ENCODE measurements at places on chromosomes 1 and 21.

DNA sequence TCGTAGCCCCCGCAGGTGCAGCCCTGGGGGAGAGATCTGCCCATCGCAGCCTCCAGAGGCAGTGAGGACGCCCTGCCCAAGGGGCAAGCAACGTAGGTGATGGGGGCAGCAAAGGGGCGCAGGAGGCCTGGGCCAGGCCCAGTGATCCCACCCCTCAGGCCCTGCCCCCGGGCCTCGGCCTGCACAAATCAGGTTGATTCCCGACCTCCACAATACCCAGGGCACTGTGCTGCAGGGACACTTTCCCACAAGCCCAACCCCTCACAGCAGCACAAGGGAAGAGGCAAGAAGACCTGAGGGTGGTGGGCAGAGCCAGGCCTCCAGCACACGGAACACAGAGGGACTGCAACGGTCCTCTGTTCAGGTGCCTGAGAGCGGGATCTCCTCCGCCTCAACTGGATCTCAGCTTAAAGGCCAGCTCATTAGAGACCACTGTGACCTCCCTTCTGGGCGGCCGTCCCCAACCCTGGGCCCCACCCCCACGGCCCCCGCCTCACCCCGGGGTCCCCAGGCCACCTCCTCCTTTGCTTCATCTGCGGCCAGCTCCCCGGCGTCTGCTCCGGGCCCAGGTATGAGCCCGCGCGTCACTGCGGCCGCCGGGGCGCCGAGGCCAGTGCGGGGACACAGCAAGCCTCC, 812 bp upstream of the ARF1 start:
- no peak for DNase-seq

DNA sequence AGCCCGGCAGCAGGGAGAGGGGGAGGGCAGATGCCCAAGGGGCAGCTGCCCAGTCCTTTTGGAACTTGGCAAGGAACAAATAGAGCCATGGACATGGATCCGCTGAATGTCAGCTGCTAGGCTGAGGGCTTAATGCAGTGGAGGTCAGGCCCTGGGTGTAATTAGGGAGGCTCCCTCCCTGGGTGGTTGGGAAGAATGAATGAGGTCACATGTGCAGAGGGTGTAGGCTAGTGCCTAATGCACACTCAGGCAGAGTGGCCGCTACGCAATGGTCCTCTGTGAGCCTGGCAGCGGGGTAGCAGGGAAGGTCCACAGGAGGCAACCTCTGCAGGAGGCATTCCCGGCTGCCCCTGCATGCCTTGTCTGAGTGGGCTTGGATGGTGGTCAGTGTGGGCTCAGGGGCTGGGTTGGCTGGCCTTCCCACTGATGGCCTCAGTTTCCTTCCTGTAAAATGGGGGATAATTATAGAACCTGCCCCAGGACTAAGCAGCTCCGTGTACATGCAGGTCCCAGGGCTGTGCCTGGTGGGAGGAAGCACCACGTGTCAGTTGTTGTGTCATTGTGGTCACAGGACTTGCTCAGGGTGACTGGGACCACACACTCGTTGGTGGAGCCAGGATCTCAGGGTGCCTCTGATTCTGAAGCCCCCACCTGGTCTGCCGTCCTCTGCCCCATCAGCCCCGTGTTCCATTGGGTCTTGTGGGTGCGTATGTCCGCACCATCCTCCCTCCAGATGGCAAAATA, 81.6 kb upstream of the ACTL8 start:
- DNase-seq: no peak

GRCh38 chr1:226476066-226476465, 68.2 kb upstream of the PARP1 start:
- no peak for DNase-seq

- DNase-seq: no peak
These were observed 1.0 kb downstream of the ZNF687 start for GRCh38 chr1:151282883-151283725.

GRCh38 chr1:233907151-233907550, 2.7 kb downstream of the SLC35F3 start:
- no peak for DNase-seq

GRCh38 chr1:68229650-68230483, 2.5 kb downstream of the WLS start:
- DNase-seq: no peak

GRCh38 chr1:199956005-199956404, 71.5 kb upstream of the NR5A2 start:
- DNase-seq: no peak

- DNase-seq: no peak
These were observed 496.9 kb upstream of the CAMK1G start for GRCh38 chr1:209086486-209087192.

DNA sequence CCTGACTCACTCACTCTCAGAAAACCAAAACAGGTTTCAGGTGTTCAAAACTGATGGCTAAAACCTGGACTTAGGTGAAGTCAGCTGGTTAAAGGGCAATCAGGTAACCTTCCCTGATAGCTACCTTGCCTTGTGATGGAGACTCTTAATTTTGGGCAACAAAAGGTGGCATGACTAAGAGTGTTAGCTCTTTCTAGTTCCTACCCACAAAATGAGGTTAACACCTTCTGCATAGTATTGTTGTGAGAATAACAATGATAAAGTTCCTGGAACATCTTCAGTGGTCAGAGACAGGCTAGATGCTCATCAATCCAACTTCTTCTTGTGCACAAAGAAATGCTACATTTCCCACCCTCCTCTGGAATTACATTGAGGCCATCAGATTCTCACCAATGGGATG, 214.8 kb downstream of the ZNF648 start:
- DNase-seq: no peak

GRCh38 chr1:86848654-86849053, 65.3 kb downstream of the SELENOF start:
- no peak for DNase-seq

DNA sequence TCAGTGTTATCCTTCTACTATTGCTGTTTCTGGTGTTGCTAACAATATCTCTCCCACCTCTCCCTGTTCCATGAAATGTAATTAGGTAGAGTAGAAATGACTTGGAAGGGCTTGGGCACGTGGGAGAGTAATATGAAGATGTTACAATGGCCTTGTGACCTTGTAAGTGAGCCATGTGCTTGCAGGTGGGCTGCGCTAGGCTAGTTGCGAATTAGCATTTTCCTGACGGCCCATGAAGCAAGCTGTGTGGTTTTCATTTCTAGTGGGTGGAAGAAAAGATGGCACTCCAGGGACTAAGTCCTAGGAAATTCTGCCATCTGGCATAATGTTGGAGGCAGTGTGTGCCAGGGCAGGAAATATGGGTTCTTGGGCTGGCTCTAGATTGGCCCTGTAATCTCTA, 7.8 kb upstream of the DDX20 start:
- no peak for DNase-seq

DNA sequence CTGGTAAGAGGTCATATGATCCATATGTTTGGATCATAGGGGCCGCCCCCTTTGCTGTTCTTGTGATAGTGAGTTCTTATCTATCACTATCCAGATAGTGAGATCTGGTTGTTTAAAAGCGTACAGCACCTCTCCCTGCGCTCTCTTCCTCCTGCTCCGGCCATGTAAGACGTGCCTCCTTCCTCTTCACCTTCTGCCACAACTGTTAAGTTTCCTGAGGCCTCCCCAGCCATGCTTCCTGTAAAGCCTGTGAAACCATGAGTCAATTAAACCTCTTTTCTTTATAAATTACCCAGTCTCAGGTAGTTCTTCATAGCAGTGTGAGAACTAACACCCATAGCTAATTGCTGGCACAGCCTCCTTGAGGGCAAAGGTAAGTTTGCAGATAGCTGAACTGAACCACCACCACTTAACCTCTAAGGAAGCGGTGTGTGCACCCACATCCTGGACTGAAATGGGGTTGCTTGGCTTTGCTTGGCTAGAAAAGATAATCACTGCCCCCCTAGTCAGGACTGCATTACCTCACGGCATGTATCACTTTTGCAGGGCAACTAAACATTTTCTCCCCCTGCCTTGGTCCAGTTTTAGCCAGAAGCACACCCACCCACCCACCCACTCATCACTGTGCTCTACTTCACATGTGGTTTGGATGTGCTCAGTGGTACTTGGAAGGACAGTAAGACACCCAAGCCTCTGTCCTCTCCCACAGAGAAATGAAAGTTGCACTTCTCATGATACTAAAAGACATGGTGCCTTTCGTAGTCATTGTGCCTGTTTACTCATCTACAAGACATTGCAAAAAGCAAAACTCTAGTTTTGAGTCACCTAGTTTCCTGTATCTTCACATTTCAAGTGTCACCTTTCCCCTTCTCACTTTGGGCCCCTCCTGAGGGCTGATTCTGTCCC, 23.1 kb upstream of the PTAFR start:
- no peak for DNase-seq

- no peak for DNase-seq
These were observed 43.4 kb downstream of the TARBP1 start for GRCh38 chr1:234435620-234436019.

DNA sequence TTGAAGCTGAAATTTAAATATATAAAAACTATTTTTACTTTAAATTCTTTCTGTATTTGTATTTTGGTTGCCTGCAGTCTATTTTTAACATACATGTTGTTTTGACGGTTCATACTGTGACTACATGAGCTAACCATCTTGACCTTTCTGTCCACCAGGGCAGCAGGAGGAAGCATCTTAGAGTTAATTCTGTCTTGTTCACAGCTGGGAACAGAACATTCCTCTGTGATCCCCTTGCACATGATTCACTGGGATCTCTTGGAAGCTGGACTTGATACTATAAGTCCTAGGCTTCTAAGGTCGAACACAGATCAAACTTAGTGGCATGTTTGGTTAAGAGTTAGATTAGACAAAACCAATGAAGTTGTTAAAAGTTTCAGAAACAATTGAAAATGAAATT, 99.7 kb downstream of the NFIA start:
- DNase-seq: no peak

DNA sequence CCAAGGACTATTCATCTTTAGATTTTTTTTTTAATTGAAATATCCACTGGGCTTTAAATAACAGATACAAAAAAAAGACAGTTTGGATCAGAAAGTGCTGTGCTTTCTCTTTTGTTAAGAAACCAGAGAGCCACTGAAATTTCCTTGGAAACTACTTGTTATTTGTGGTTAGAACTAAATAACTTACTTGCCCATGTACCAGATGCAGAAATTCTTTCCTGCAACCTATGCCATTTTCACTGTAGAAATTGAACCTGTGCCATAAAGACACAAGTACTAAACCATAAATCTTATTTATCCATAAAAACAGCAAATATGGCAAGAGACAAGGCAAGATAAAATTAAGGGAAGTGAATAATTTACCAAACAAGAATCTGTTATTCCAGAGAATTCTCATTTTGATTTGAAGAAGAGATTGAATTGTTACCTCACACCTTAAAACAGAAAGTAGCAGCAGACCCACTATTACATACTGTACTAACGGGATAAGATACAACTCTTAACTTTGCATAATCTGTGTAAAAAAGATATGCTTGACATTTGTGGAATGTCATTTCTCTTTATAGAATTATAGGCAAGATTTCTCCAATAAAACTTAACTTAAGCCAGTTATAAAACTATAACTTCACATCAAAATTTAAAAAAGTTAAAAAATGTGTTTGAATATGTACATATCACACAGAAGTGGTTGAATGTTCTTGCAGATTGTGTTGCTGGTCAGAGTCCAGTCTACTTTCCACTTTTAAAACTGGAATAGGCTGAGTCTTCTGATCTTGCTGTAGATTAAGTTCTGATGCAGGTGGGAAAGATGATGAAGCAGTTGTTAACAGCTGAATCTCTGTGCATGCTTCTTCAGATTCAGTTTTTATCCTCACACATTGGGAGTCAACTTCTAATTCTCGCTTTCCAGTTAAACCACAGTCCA, 6.3 kb upstream of the PHTF1 start:
- DNase-seq: no peak

DNA sequence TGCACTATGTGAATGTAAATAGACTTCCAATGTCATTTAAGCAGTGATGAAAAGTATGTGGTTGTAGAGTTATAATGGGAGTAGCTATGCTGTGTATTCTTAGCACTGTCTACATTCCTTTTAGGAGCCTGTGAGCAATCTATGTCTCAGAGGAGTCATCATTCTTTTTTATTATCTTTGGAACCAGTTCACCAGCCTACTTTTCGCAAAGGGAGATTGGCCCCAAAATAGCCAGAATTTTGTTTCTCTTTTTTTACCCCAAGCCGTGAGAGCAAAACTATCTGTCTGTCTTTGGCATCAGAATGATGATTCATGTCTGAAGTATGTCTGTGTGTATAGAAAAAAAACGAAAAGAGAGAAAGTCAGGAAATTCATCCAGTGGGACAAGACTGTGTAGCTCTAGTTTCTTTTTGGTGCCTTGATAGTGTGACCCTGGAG, 44.2 kb downstream of the OSBPL9 start:
- no peak for DNase-seq

Data from NCI-H2081 treated with DMSO at 0.1 percent for 48 hours (cell line).